ENCODE measurements at places on chromosomes 5 and 9.
A peak's percentile ranks its signal among the peaks of the same experiment; 100 is the strongest.

DNA sequence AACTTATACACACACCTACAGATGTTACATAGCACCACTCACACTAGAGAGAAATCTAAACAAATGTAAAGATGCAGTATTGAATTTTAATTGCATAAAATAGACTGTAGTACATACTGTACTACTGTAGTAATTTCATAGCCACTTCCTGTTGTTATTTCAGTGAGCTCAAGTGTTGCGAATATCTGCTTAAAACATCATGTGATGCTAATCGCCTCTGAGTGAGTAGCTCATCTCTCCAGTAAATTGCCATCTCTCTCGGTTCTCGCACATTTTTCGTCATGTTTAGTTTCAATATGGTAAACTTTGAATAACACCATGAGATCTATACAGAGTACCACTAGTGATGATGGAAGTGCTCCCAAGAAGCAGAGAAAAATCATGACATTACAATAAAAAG lies 22.0 kb upstream of the ARHGEF28 start:
- no peak for DNase-seq

DNA sequence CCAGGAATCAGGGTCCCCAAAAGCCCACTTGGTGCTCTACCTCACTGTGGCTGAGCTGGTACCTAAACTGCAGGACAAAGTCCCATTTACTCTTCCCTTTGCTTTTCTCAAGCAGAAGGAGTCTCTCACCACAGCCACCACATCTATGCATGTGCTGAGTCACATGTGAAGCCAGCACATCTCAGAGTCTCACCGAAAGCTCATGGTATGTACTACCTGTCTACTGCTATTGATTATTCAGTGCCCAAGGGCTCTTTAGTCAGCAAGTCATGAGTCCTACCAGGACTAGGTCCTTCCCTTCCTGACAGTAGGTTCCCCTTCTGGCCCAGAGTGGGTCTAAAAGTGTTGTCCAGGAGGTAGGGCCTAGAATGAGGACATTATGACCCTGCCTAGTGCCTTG lies 130.7 kb upstream of the NTRK2 start:
- DNase-seq: no peak

DNA sequence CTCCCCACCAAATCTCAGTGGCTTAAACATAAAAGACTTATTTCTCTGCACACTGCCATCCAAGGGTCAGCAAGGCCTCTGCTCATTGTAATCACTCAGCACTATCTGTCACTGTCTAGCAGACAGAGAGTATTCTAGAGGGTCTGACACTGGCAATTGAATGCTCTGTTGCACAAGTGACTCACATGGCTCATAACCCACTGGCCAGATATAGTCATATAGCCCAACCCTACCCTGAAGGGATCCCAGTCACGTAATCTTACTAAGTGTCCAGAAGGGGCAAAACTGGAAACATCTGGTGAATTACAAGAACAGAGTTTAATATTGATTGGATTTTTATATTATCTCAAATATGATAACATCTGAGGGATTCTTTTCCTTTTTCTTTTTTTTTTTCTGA lies 80.7 kb downstream of the TSSK1B start:
- no peak for DNase-seq

- no peak for DNase-seq
These were observed 94.5 kb downstream of the COL23A1 start for GRCh38 chr5:178495706-178496105.

- no peak for DNase-seq
These were observed 43.8 kb downstream of the WHRN start for GRCh38 chr9:114461468-114461867.

GRCh38 chr9:127066060-127066850 lies 56.2 kb downstream of the ANGPTL2 start:
- DNase-seq: no peak

DNA sequence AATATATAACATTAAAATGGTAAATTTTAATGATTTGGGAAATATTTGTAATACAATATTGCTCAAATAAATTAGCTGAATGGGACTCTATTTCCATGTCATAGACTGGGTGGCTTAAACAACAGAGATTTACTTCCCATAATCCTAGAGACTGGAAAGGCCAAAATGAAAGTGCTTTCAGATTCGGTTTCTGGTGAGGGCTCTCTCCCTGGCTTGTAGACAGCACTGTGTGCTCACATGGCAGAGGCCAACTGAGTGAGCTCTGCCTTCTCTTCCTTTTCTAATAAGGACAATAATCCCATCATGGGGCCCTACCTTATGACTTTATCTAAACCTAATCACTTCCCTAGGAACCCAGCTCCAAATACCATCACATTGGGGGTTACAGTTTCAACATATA lies 196.2 kb downstream of the MARCHF11 start:
- no peak for DNase-seq

GRCh38 chr5:39547553-39548154 lies 122.9 kb upstream of the DAB2 start:
- peak; percentile 8 for DNase-seq

DNA sequence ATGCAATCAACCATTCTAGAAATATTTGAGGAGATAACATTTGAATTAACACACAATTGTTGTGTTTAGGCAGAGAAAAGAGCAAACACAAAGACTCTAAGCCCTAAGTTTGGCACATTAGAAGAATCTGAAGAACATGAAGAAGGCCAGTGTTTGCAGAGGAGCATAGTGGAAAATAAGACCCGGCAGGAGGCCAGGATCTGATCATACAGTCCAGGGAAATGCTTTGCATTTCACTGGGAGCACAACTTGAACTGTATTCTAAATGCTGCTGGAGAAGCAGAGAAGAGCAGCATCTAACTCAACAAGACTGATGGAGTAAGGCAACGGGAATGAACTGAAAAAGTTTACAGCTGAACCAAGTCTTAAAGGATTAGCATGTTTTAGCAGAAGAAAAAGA lies 463.4 kb downstream of the ZNF608 start:
- no peak for DNase-seq

DNA sequence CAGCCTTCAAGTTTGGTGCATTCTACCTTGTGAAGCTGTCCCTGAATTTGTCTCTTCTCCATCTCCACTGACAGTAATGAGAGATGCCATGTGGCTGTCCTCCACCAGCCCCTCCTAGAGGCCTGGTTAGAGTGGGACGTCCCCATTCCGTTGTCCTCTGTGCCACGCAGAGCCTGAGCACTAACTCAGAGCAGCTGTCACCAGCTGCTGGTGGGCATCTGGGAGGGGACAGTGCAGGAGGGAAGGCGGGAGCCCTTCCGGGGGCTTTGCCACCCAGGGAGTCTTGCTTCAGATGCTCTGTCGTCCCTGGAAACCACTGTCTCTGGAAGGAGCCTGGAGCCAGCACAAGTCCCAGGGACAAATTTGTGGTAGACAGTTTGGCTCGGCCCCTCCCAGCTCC lies 78.6 kb downstream of the PDZD2 start:
- no peak for DNase-seq

DNA sequence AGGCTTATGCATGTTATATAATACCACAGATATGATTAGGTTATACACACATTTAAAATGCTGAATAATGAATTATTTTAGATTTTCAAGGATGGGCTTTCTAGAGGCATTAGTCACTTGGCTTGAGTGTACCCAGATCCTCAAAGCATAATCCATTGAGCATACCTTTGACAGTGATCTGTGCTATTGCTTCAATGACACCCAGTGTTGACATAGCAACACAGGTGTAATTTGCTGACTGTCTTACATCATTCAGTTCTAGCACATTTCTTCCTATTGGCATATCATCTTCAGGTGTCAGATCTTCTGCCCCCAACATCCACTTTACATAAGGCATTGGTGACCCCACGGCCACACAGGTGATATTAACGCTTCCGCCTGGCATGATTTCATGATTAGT lies 721.5 kb upstream of the DMAC1 start:
- no peak for DNase-seq

GRCh38 chr5:168303393-168304025 lies 12.1 kb downstream of the WWC1 start:
- DNase-seq: no peak

GRCh38 chr5:91028499-91028956 lies 354.6 kb downstream of the ARRDC3 start:
- DNase-seq: no peak
